AG20443 (cell line): ENCODE measurements at places on chromosomes 5 and 9.
A peak's percentile ranks its signal among the peaks of the same experiment; 100 is the strongest.

DNA sequence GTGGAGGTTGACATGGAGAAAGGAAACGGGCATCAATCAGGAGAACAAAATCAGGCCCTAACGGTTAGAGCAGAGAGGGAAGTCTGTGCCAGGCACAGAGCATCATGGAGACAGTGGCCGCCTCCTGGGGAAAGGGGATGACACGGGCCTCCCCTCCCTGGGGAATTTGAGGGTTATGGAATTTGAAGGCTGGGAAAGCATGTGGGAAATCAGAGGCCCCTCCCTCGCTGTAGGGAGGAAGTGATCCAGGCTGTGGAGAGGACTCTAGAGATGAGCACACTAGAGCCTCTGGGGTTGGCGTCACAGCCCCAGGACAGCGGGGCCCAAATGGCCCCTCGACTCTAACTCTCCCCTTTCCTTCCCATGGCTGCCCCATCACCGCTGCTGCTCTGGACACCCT lies 36.7 kb downstream of the PROP1 start:
- no peak for DNase-seq

GRCh38 chr5:6568383-6568782 lies 64.5 kb downstream of the NSUN2 start:
- no peak for DNase-seq

- DNase-seq: peak; percentile 63
Observed at GRCh38 chr9:136438548-136439480, 831 bp downstream of the INPP5E start.

GRCh38 chr5:157204765-157205164 lies 24.1 kb downstream of the ITK start:
- DNase-seq: no peak

- no peak for DNase-seq
Observed at GRCh38 chr5:115795700-115796099, 20.8 kb downstream of the CDO1 start.
